ENCODE measurements at places on chromosomes 1 and 21. TPM values are rescaled to one million over a fixed set of nuclear protein-coding genes. Genes with fewer than 3 reads are reported as not detected.

DNA sequence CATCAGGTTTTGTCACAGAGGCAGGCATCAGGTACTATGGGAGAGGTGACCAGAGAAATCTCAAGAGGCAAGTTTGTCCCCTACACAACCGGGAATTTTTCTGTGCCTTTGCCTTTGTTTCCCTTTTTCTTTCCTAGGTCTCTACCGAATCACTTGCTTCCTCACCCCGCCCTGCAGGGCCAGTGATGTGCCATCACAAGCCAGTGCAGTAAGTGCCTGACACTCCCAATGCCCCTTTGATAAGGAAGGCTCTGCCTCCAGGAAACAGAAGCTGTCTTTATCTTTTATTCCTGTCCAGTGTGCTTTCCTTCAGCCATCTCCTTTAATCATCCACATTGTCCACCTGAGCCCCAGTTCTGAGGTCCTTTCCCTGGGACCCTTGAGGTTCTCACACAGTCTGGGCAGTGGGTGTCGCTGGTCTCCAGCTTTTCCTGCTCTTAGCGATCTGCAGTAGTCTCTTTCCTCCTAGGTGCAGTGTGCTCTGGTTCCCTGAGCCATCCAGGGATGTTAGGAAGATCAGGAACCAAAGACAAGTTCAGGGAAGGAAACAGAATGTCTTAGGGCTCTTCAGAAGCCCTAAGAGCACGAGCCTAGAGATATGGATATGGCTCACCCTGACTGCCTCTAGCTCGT, 36.6 kb downstream of the GJA5 start:
- DNase-seq, result no peak

Gene NHLH2
- not detected for total RNA-seq

DNA sequence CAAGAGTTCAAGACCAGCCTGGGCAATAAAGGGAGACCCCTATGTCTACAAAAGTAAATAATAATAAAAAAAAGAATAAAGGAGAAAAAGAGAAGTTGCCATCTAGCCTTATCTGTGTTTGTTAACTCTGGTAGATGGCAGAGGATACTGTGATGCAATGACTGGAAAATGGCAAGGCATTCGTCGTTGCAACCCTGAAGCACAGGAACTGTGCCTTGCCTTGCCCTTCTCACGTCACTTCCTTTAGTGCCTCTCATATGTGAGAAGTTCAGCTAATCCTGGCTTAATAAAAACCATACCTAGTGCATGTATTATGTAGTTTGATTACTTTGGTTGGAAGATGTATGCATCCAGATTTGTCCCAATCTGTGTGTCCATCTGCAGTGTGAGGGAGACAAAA, 25.8 kb upstream of the PIGC start:
- DNase-seq, result no peak

DNA sequence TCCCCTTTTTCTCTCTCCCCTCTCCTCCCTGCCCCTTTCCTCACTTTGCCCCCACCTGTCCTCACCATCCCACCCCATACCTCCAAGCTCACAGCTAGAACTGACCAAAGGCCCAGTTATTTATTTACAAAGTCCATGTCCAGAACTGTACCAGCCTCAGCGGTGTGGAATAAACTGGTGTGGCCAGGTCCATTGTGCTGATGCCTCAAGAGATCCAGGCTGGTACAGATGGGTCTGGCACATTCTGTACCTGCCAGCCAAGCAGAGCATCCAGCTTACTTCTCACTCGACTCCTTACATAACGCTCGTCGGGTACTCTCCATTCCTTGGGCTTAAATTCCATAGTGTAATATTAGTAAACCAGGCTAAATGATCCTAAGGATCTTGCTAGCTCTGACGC, 11.8 kb downstream of the PDZK1IP1 start:
- DNase-seq, result peak; percentile 36

- DNase-seq, result no peak
These were observed 7.6 kb upstream of the SLAMF9 start for GRCh38 chr1:159961636-159962035.

DNA sequence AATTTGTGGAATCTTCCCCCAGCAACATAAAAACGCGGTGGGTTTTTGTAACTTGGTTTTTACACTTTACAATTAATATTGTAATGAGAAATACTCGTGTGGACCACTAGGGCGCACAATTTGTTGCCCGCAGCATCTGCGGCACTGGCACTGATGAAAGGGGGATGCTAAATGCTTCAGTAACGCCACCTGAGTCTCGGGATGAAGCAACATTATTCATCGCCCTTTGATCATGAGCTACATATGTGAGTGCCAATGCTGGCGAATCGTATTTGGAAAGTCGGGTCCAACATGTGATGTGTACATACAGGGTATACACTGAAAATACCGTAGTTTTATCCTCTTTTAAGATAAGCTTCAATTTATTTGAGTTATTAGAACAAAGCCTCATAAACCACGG, 34.2 kb upstream of the COX20 start:
- no peak for DNase-seq

Gene AMY2B
- 15.1 TPM for total RNA-seq

- DNase-seq, result no peak
These were observed 74.2 kb downstream of the SIK1 start for GRCh38 chr21:43352568-43353281.
